ENCODE measurements at places on chromosomes 11 and 22.

GRCh38 chr11:60970369-60970774 lies 1.1 kb upstream of the CD6 start:
- peak; percentile 61 for DNase-seq

GRCh38 chr11:113593698-113594308 lies 112.3 kb downstream of the TMPRSS5 start:
- no peak for DNase-seq

DNA sequence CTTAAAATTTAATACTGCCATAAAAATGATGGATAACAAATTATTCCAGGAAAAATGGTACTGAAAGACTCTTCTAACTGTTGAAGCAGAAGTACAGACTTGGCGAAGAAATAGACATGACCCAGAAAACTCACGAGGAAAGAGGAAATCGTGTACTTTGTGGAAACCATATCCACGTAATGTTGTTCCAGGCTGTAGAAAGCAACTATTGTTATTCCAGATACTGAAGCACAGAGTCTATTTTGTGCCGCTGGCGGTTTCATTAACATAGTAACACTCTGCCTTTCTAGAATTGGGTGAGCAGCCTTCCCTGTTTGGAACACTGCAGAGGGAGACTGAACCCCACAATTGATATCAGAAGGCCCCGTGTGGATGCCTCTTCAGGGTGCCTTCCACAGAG lies 310.6 kb downstream of the TBC1D22A start:
- DNase-seq: no peak

DNA sequence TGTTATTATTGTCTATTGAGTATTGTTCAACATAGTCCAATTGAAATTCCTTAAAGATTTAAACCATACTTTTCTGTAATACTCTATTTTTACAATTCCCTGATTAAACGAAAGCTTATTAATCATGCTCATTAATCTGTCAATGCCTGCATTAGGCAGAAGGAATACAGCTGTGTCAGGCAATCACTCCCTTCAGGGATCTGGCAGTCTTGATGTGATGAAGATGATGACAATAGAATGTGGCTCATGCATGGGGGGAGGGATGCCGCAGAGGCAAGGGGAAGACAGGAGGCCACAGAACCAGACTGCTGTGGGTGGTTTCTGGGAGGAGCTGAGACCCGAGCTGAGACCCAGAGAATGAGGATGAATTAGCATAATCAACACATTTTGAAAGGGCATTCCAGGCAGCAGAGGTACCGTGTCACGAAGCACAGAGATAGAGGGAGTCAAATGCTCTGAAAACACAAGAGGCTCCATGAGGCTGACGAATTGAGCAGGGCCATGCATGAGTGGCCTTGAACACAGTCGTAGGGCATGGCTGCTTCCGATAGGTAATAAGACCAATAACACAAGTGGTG lies 1075.5 kb downstream of the OPCML start:
- DNase-seq: no peak

- DNase-seq: no peak
Observed at GRCh38 chr22:42306010-42306409, 35.6 kb upstream of the TCF20 start.

DNA sequence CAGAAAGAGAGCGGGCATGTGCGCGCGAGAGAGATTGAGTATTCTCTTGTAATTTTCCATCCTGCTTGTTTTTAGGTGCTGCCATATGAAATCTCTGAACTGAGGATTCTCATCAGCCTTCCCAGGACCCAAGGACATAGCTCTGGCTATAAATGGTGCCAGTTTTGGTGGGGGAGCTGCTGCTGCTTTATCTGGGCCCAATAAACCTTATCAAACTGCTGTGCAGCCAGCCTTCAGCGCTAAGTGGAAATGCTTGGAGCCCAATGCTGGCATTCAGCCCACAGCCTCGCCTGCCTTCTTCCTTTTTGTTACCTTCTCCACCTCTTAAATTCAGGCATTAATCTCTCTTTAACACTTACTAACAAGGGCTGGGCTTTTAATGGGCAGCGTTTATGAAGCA lies 2.4 kb upstream of the ZBTB16 start:
- DNase-seq: no peak

Data from T-helper 22 cell (primary cell).